ENCODE measurements at places on chromosomes 4 and X.

GRCh38 chrX:151722241-151722846, 6.5 kb downstream of the FATE1 start:
- DNase-seq: peak; percentile 23

DNA sequence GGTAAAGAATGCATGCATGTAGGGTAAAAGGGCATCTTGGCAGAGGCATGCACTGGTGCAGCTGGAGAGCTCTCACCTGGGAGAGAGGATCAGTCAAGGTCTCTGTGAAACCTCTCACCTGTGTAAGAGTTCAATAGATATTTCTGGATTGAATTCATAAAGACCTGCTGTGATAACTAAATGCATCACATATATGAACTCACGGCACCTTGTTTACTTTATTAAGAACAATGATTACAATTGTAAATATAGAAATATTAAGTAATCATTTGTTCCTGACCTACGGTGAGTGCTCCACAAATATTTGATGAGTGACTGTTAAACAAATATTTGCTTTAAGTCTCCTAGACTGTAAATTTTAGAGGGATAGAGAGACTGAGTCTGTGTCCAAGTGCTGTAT, 85.9 kb upstream of the PAQR3 start:
- no peak for DNase-seq

DNA sequence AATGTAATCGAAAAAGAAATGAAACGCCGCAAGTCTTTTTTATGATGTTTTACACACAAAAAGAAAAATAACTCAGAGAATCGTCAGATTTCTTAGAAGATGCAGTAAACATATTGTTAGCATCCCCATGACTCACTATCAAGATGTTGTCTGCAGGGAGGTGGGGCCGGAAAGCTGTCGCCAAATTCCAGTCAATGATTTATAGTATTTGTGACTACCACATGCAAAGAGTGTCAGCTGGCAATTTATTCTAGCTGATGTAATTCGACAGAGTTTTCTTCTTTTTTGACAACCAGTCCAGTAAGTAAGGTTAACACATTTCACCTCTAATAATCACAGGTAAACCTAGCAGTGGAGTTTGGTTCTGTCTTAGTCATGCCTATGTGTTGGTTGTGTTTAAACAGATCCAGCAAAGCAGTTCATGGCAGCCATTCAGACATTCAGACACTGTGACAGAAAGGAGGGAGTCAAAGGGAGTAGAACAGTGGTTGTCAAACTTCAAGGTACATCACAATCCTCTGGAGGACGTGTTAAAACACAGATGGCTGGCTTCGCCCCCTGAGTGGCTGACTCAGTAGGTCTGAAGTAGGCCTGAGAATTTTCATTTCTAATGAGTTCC, 19.8 kb upstream of the PPP1R2C start:
- no peak for DNase-seq

- no peak for DNase-seq
These were observed 14.2 kb upstream of the OSTC start for GRCh38 chr4:108636246-108636645.

DNA sequence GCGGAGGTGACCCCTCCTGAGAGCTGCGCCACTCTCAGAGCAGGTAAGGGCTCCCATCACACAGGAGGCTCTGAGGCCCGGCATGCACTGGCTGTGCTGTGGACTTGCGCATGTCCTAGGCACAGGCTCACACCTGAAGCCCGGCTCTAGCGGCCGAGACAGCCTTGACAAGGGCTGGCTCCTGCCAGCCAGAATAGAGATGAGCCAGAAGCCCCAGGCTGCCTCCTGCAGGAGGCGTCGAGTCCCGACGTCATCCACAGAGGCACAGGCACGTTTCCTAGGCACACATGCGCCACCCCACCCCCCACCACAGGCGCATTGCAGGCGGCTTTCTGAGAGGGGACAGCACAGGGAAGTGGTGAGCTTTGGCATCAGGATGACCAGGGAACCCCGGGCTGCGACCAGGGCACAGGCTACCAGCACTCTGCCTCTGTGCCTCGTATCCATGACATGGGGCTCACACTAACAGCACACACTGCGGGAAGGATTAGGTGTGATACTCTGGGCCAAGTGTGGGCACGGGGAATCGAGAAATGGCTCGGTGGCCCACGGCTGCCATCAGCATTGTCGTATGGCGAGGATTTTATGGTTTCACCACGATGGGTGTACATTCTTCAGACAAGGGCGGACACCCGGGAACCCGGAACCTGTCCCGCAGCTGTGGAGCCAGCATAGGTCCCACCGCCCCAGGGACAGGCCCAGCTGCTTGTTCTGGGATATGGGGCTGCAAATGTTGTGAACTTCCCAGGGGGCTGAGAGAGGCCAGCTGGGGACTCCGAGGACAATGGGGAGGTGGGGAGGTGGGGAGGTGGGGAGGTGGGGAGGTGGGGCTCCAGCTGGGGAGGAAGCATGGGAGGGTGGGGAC, 90.7 kb upstream of the ADRA2C start:
- DNase-seq: no peak

GRCh38 chrX:16796298-16796697, 10.0 kb downstream of the TXLNG start:
- no peak for DNase-seq

DNA sequence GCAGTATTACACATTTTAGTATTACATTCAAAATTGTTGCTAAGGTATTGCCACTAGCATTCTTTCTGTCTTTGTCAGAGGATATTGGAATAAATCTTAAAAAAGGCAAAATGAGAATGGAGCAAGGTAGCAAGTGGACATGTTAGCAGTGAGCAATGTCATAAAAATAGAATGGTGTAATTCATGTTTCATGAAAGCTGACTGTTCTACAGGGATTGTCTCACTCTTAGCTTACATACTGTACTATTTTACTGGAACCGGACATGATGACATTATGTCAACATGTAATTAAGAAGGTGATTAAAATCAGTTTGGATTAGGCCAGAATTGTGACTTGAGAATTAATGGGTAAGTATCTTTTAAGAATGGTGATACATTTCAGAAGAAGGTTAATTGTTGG, 1086.2 kb downstream of the STIM2 start:
- peak; percentile 5 for DNase-seq

DNA sequence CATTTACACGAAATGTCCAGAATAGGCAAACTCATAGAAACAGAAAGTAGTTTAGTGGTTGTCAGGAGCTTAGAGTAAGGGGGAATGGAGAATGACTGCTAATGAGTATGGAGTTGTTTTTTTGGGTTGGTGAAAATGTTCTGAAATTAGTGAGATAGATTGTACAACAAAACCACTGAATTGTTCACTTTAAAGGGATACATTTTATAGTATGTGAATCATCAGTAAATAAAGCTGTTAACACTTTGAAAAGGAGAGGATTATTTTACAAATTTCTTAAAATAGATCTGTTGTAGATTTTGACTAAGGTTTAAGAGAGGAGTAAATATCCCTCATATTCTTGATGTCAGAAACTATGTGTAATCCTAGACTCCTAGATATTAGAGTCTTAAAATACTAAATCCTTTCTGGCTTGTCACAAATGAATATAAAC, 82.7 kb downstream of the RAPGEF2 start:
- no peak for DNase-seq

DNA sequence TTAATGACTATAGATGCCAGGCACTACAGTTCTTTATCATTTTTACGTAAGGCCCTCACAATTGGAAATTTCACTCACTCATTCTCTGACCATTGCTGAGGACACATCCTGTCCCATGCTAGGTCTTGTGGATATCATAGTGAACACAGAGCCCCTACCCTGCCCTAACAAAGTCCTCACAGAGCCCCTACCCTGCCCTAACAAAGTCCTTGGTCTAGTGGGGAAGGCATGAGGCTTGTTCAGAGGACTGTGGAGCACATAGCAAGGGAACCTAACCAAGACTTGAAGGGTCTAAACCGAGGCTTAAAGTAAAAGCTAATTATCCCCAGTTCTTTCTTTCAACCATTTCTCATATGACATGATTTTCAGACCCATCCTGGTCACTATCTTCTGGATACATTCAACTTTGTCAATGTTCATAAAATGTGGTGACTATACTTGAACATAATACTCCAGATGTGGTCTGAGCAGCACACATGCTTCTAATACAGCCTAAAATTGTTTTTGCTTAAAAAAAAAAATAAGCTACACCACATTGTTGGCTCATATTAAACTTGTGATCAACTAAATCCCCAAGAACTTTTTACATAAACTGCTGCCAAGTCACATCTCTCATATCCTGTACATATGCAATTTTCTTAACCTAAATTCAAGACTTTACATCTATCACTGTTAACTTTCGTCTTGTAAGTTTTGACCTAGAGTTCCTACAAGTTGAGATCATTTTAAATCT, 77.0 kb downstream of the GPC3 start:
- DNase-seq: no peak

GRCh38 chrX:151631822-151632221, 63.4 kb upstream of the PRRG3 start:
- no peak for DNase-seq

GRCh38 chr4:142480244-142480643, 365.9 kb downstream of the INPP4B start:
- no peak for DNase-seq

DNA sequence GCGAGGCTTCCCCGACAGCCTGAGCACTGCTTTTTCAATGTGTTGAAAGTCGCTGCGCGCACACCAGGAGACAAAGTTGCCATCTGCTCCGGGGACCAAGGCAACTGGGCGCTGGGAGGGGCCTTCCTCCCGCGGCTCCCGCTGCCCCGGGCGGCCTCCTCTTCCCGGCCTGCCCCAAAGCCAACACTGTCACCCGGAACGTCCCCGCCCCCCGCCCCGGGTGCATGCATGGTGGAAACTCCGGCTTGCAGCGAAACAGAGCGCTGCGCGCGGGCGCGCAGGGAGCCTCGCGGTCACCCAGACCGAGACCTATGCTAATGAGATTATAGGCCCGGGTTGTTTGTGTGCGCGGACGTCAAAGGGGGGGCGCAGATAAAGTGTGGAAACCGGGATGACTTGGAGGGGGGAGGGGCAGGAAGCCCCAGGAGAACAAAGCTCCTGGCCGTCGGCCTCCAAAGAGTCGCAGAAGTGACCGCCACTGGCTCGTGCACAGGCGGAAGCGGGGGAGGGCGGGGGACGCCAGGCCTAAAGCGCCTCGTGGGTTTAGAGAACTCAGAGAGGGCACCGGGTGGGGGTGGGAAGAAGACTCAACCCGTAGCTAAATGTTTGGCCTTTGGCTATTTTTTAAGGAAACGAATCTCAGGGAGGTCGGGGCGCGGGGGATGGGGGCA, 88.8 kb downstream of the BCOR start:
- peak; percentile 13 for DNase-seq

- DNase-seq: no peak
These were observed 243.0 kb downstream of the PALLD start for GRCh38 chr4:168739886-168740285.

GRCh38 chrX:41671082-41671481, 17.7 kb upstream of the GPR34 start:
- DNase-seq: no peak

GRCh38 chrX:727738-728621, 97.4 kb downstream of the SHOX start:
- DNase-seq: no peak

DNA sequence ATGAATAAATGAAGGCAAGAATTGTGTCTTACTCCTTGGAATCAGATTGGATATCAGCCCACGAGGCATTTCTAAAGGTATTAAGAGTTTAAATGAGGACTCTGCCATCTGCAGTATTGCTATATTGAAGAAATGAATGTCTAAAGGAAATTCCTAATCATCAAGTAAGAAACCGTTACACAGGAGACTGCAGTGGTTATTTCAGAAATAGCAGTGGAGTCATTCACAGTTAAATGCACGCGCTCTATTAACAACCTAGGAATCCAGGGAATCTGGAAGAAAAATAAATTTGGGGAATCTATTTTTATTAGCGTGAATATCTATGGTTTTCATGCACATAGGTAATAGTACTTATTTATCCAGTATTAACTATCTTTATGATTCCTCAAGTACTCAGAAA, 334.2 kb downstream of the TENM3 start:
- DNase-seq: no peak

DNA sequence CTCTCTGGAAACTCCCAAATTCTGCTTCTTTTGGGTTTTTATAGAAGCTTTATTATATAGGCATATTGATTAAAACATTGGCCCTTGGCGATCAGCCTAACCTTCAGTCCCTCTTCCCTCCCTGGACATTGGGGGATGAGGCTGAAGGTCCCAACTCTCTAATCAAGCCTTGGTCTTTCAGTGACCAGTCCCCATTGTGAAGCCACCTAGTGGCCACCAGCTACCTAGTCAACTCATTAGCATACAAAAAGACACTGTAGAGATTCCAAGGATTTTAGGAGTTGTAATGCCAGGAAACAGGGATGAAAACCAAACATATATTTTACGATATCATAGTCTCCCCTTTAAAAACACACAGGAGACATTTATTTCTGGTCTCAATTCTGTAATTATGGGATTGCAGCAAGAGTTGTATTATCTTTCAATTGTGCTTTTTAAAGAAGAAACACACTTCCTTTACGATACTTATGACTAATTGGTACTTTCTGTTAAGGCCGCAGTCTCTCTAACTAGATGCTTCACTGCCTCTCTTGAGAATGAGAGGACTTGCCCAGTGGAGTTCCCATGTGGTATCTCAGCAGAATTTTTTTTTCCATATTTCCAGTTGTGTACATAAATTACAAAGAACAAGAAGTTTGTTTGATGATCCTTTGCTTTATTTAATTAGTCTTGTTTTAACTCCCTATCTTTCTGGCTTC, 58.2 kb downstream of the WDR17 start:
- DNase-seq: peak; percentile 36

DNA sequence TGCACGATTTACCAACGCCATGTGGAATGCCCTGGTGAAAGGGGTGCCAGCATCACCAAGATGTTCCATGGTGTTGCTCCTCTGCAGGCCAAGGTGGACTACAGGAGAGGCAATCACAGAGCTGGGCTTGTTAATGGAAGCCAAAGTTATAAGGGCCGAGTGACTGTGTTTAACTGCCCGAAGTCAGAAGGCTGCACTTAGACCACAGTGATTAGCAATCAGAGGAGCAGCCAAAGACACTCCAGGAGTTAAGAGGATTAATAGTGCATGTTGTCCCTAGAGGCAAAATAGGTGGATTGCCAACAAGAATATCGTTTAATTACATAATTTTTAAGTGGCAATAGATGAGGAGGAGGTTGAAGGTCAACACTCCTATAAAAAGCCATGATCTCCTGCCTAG, 22.8 kb upstream of the SLC25A43 start:
- DNase-seq: no peak

DNA sequence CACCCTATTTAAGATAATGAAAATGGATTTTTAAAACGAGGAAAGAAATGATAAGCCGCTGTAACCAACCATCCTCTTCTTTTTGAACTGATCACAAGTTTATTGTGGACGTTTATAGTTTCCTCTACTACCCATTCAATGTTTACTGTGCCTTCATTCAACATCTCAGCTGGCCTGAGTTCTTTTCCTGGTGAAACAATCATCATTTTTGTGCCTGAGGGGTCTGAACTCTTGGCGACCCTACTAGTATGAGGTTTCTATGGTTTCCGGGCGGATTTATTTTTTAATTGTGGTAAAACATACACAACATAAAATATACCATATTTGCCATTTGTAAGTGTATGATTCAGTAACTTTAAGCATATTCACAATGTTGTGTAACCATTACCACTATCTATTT, 100.7 kb downstream of the SPRY1 start:
- DNase-seq: peak; percentile 14
